ENCODE measurements at places on chromosomes 4 and X.

GRCh38 chrX:119899125-119899524 is 3.4 kb downstream of the AKAP14 start:
- no peak for DNase-seq

- no peak for DNase-seq
Observed at GRCh38 chrX:100863326-100863864, 10.8 kb downstream of the NOX1 start.

DNA sequence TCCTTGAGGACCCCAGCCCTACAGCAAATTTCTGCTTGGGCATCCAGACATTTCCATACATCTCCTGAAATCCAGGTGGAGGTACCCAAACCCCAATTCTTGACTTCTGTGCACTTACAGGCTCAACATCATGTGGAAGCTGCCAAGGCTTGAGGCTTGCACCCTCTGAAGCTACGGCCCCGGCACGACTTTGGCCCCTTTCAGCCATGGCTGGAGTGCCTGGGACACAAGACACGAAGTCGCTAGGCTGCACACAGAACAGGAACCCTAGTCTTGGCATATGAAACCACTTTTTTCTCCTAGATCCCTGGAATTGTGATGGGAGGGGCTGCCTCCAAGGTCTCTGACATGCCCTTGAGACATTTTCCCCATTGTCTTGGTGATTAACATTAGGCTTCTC is 1417.7 kb downstream of the ARAP2 start:
- no peak for DNase-seq

- no peak for DNase-seq
Observed at GRCh38 chr4:103150677-103151076, 47.5 kb downstream of the CENPE start.

DNA sequence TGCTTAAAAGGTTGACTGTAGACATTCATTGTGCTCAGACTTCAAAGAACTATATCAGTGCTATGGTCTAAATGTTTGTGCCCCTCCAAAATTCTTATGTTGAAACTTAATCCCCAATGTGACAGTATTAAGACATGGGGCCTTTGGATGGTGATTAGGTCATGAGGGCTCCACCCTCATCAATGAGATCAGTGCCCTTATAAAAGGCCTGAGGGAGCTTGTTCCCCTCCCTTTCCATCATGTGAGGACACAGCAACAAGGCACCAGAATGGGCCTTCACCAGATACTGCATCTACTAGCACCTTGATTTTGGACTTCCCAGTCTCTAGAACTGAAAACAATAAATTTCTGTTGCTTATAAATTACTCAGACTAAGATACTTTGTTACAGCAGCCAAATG is 28.3 kb downstream of the CLOCK start:
- DNase-seq: no peak
